Left renal cortex interstitium (tissue), 4 donors: ENCODE measurements at places on chromosomes 11 and 22. TPM values are rescaled to one million over a fixed set of nuclear protein-coding genes. Genes with fewer than 3 reads are reported as not detected.

The TMEM191B gene
- 0.45 TPM for polyA plus RNA-seq

The SLC22A12 gene
- 5.4 TPM for polyA plus RNA-seq

- DNase-seq = no peak
These were observed 16.0 kb upstream of the SOX6 start for GRCh38 chr11:16372355-16372754.

- no peak for DNase-seq
These were observed 428.0 kb downstream of the LARGE1 start for GRCh38 chr22:33492210-33492651.

GRCh38 chr22:44005524-44005923 lies 18.6 kb upstream of the PARVB start:
- DNase-seq = no peak

DNA sequence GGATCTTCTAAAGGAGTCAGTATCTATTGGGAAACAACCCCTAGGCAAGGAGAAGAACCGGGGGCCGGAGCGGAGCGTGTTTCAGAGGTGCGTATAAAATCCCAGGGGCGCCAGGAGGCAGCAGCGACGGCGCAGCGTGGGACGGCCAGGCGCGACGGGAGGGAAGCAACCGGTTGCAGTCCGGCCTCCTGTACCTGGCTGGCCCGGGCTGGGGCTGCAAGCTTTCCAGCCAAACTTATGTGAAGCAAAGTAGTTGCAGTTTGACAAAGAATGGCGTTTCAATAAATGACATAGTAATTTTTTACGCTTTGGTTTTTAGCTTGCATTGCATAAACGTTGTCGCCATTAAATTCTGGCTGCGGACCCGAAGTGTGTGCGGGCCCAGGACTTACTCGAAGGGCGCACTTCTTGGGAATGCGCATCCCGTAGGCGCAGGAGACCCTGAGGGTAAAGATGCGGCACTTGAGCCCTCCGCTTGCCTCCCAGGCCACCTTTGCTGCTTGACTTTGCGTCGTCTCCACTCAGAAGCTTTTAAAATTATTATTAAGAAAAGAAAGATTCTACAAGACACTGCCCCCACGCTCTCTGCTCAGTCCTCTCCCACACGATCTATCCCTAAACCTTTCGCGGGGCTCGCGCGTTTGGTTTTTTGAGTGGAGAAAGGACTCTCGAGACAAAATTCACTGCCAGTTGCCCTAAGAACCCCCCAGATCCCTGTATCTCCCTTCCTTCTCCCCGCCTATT lies 1.6 kb upstream of the WT1 start:
- no peak for DNase-seq
